ENCODE measurements at places on chromosomes 1 and 21.

- peak; percentile 56 for DNase-seq
These were observed 1.6 kb downstream of the TENT5C start for GRCh38 chr1:117607471-117607870.

- no peak for DNase-seq
These were observed 16.2 kb downstream of the SYT6 start for GRCh38 chr1:114137497-114137896.

GRCh38 chr21:42784276-42784675, 95.1 kb downstream of the WDR4 start:
- DNase-seq: peak; percentile 4

DNA sequence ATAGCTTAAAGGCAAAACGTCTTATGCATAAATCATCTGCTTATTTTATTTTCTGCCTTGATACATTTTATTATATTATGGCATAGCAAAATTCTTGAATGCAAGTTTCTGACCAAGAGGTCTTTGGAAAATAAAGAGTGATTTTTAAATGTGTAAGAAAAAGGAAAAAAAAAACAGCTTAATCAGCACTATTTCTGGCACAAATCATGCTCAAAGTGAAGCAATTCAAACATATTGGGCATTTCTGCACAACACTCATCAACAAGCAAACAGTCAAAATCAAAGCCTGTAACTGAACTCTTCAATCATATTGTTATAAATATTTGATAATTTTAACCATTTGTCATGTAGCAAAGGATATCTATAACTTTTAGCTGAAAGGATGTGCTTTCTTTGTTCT, 250.9 kb downstream of the PTPRC start:
- DNase-seq: no peak

DNA sequence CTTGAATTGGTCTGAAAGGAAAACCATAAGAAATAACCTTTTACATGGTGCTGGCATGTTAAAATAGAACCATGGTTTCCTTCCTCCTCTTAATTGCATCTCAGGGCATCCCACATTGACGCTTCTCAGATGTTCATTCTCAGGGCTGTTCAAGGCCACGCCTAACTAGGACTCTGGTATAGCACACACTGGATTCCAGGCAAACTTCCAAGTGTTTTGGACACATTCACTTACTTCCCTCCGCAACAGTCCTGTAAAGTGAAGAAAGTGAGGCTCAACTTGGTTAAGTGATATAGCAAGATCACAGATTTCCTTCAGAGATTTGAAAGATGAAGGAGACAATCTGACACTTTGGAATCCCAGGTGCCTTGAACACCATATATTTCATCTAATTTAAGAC, 244.8 kb downstream of the DUSP10 start:
- no peak for DNase-seq

GRCh38 chr1:23216771-23217420, 406 bp downstream of the HTR1D start:
- DNase-seq: peak; percentile 46

DNA sequence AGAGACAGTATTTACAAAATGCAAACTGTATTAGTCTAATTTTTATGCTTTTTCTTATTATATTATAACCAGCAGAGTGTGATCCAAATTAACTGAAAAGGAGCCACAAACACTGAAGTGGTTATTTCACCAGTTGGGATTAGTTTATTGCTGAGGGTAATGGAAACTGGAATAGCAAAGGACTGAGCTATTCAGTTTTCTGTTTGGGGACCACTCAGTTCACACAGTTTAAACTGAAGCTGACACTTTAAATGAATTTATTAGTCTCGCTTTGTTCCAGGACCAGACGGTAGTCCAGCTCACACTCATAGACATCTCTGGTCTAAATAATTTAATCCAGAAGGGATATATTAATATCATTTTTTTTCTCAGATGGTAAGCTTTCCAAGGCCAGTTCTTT, 410.7 kb downstream of the LTN1 start:
- DNase-seq: no peak

- DNase-seq: no peak
These were observed 21.4 kb upstream of the LSM10 start for GRCh38 chr1:36419140-36419539.

DNA sequence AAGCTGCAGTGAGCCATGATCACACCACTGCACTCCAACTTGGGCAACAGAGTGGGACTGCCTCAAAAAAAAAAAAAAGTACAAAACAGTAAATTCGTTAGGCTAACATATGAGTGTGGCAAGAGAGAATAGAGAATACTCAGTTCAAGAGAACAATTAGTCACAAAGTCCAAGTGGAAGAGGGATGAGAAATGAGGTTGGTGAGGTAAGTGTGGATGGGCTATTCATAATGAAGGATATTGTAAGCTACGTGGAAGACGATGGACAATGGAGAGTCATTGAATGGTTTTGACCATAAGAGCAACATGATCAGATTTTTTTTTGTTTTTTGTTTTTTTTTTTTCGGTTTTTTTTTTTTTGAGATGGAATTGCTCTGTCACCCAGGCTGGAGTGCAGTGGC, 34.8 kb downstream of the WDTC1 start:
- DNase-seq: no peak

DNA sequence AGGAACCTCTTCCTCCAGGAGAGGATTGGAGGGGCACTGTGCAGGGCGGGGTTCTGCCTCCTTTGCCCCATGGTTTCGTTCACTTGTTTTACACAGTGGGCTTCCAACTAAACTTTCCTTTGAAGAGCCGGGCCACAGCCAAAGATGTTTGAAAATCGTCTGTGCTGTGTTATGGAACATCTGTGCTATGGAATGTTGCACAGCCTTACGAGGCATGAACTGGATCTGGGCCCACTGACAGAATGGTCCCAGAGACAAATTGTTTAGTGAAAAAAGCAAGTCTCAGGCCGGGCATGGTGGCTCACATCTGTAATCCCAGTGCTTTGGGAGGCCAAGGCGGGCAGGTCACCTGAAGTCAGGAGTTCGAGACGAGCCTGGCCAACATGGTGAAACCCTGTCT, 12.6 kb upstream of the MEF2D start:
- no peak for DNase-seq

- DNase-seq: no peak
These were observed 11.4 kb downstream of the KRTAP10-1 start for GRCh38 chr21:44528634-44528995.
